ENCODE measurements at places on chromosomes 4 and X.

DNA sequence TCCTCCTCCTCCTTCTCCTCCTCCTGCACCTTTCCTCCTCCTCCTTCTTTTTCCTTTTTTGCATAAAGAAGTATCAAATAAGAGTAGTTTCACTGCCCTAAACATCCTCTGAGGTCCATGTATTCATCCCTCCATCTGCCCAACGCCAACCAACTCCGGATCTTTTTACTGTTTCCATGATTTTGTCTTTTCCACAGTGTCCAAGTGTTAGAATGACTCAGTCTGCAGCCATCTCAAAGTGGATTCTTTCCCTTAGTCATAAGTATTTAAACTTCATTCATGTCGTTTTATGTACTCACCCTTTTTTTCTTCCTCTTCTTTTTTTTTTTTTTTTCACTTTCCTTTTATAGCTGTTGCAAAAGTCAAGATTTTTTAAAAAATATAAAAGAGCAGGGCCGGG is 12.9 kb downstream of the CSF2RA start:
- no peak for DNase-seq

- no peak for DNase-seq
Measured at GRCh38 chr4:75710246-75710645, 14.1 kb upstream of the USO1 start.

DNA sequence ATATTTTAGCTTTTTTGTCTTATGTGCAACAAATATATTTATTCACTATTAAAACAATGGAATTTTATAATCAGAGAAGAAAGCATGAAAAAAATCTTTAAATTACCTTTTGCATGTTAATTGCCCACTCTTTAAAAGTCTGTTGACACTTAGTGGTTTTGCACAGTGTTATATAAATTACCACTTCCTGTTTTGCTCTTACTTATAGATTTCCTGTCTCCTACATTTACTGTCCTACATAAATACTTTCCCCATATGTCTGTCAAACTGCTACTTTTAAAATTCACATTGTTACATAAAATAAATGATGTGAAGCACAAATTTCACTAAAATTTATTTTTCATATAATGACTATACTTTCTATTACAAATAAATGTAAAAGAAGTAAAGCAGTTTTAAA is 161.1 kb upstream of the NDST4 start:
- DNase-seq: no peak

DNA sequence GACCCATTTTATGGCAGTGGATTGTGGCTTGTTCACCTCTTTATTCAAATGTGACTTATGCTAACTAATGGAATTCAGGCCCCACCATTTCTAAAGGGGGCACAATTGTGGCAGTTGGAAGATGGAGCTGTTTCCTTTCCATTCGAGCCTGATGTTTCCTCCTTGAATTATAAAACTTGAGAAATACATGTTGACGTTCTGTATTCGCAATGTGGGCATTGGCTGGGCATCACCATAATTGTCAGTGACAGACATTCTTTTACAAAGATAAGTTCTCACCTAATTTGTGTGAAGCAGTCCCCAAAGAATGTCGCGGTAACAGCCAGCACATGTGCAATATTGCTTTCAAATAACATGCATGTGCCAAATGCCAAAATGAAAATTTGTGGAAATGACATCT is 1070.2 kb upstream of the TENM3 start:
- no peak for DNase-seq

- no peak for DNase-seq
Measured at GRCh38 chrX:68084765-68085164, 348.5 kb downstream of the OPHN1 start.

DNA sequence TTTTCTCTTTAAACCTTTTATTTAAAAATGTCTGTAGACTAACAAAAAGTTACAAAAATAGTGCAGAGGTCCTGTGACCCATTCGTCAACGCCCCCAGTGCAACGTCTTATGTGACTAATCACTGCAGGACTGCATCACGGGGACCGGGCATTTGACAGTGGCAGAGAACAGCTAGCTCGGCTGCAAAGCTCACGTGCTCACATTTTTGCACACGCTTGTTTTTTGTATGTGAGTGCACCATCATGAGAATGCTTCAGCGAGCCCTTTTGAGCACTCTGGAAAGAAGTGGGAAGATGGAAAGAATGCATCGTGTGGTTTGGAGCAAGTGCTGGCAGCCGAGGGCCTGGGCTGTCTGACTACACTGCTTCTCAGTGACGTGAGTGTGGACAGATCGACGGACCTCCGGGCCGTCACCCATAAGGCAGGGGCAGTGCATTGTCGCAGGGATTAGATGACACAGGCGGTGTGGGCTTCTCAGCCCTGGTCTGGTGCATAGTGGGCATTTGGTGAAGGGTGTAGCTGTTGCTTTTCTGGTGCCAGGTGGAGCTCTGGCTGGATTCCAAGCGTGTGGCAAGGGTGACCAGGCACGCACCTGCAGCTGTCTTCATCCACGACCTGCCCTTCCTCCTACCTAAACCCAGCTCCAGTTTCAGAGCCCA is 17.7 kb downstream of the SPON2 start:
- DNase-seq: no peak

GRCh38 chrX:154516656-154517100 is 646 bp upstream of the FAM3A start:
- no peak for DNase-seq

DNA sequence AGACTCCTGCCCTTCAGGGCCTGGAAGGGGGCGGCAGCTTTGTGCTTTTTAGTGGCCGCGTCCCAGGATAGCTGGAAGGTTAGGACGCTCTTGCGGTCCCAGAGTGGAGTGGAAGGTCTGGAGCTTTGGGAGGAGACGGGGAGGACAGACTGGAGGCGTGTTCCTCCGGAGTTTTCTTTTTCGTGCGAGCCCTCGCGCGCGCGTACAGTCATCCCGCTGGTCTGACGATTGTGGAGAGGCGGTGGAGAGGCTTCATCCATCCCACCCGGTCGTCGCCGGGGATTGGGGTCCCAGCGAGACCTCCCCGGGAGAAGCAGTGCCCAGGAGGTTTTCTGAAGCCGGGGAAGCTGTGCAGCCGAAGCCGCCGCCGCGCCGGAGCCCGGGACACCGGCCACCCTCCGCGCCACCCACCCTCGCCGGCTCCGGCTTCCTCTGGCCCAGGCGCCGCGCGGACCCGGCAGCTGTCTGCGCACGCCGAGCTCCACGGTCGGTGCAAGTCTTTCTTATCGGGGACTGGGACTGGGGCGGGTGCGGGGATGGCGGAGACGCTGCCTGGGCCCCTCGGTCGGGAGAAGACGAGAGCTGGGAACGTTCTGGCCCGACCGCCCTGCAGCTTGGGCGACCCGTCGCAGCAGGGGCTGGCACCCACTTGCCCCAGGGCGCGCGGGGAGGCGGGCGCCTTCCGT is at the start of gene EDNRA:
EDNRA (plus strand) TSS at position 207 of the 686 bp plus-strand sequence. CDS start 4,585 bp downstream, outside the sequence.
- DNase-seq: no peak

DNA sequence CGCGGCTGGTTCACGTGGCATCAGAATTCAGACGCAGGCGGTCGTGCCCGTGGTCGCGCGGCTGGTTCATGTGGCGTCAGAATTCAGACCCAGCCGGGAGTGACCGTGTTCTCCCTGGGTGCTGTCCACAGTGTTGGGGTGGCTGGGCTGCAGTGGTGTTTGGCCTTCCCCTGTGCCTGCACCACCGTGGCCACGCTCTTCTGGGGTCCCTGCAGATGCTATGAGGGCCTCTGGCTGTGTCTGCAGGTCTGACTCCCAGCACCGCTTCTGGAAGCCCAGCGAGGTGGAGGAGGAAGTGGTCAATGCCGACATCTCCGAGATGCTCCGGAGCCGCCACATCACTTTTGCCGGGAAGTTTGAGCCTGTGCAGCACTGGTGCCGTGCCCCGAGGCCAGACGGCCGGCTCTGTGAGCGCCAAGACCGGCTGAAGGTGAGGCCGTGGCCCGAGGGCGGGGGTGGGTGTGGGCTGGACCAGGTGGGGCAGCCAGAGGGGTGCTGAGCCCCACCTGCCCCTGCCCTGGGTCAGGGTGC is 26.4 kb downstream of the NKX1-1 start:
- DNase-seq: no peak

GRCh38 chr4:12447451-12447850 is 1018.8 kb upstream of the HS3ST1 start:
- DNase-seq: no peak

GRCh38 chrX:150683536-150684146 is 9.6 kb upstream of the MTMR1 start:
- DNase-seq: no peak

DNA sequence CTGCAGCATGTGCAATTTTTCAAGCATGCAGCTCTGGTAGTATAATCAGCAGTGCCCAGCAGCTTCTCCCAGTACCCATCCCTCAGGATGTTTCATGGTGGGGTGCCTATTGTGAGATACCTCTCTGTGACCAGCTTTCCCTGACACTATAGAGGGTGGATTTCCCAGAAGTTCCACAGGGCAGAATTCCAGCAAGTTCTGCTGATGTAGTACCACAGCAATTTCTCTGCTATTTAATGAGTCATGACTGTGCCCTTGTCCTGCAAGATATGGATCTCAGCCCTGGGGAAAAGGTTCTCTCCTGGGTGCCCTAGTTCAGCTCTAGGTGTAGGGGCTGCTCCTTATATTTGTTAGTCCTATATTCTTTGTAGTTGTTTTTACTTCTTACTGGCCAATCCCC is 174.8 kb downstream of the ENOX2 start:
- DNase-seq: no peak

DNA sequence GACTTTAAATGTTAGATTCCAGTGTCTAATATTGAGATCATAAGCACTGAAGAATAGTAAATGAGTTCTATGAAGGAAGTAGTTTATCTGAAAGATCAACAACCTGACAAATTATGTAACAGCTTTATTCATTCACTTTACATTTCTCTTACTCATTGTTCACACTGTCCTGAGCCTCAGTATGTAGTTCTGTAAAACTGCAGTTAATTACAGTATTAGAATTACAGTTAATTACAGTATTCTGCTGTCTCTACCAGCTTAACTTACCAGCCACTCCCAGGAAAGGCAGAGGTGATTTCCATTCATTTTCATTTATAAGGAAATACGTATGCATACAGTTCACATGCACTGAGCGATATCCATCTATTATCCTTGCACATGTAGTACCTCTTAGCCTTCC is 32.7 kb downstream of the NFKB1 start:
- no peak for DNase-seq

DNA sequence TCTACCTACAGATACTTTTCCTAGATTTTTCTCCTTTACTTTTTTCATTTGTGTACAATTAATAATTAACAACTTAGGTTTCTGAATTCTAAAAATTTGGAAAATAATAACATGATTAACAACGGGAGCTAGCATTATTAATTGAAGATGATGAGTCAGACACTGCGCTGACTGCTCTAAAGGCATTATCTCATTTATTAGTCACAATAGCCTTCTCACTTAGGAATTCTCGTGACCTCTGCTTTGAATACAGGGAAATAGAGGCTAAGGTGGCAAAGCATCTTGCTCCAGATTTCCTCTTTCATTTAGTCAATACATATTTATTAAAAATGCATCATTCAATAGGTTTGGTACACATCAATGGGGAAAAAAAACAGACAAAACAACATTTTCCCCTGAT is 441.3 kb downstream of the PCDH18 start:
- DNase-seq: no peak
